ENCODE measurements at places on chromosomes 7 and 10.

GRCh38 chr7:2800931-2801688 is 43.0 kb downstream of the GNA12 start:
- DNase-seq, result no peak

DNA sequence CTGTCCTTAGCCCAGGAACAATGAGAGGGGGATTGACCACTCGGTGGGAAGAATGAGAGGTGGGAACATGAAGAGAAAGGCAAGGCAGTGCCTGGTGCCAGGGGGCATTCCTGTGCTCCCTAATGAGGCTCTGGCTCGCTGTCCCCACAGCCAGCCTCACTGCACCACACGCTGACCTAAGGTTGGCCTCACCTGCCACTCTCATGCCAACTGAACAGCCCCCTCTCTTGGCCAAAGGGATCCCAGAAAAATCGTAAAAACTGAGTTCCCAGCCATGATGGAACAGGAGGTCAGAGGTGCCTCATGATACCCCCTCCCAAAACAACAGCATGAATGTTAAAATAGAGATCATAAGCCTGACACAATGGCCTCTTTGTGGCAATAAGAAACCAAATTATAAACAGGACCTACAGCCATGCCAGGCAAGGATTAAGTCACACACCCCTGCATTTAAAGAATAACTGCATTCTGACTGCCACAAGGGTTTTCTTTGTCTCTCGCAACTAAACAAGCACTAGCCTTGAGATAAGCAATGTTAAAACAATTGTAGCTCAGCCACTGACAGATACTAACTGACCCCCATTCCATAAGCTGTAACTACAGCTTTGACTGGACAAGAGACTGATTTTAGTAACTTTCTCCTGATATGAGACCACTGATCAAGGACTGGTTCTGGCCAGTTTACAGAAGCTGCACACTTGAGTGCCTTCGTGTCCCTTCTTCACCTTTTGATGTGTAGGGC is 149.2 kb downstream of the SH2D4B start:
- DNase-seq, result no peak

- DNase-seq, result no peak
These were observed 15.1 kb downstream of the UPF2 start for GRCh38 chr10:12027539-12027938.

GRCh38 chr7:27634671-27635493 is 27.8 kb downstream of the HIBADH start:
- DNase-seq, result no peak

DNA sequence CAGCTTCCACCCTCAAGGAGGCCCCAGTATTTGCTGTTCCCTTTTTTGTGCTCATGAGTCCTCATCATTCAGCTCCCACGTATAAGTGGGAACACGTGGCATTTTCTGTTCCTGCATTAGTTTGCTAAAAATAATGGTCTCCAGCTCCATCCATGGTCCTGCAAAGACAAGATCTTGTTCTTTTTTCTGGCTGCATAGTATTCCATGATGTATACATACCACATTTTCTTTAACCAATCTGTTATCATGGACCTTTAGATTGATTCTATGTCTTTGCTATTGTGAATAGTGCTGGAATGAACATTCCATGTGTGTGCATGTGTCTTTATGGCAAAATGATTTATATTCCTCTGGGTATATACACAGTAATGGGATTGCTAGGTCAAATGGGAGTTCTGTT is 17.0 kb downstream of the KRIT1 start:
- no peak for DNase-seq

- DNase-seq, result no peak
These were observed 138.0 kb downstream of the LHPP start for GRCh38 chr10:124599588-124600050.

- DNase-seq, result no peak
These were observed 352.6 kb downstream of the PRPF18 start for GRCh38 chr10:13939391-13939790.

Measured in stimulated activated CD4-positive, alpha-beta T cell treated with anti-CD3 and anti-CD28 coated beads, Interleukin-4, amount 100 ng/mL, for 4 hours (primary cell).